Stimulated activated CD8-positive, alpha-beta memory T cell treated with anti-CD3 and anti-CD28 coated beads, Interleukin-2, amount 100 ng/mL, for 1 hour (primary cell): ENCODE measurements at places on chromosomes 3 and 15.

DNA sequence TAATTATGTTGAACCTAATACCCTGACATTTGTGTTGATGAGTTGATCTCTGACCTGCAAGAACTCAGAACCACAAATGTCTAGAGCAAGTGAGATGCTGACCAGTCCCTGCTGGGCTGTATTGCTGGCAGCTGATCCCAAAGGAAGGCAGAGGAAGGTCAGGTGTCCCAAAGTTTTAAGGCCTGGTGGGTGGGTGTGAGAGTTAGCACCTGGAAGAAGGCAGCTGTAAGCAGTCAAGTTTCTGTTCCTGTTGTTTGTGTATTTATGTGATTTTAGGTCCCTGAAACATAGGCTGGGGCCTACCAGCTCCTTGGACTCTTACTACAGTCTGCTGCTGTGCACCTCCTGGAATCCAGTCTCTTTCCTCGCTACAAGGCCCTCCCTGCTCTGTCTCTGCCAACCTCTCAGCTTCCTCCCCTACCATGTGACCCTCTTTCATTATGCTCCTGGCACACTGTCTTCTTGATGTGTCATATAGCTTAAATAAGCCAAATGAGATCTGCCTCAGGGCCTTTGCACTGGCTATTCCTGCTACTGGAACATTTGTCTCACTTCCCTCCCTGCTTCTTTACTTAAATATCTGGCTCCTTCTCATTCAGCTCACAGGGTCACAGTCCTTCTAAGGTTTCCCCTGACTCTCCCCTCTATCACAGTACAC is 31.0 kb upstream of the ATOSA start:
- DNase-seq, result no peak

- DNase-seq, result no peak
These were observed 57.6 kb downstream of the CLDN11 start for GRCh38 chr3:170476291-170476690.

DNA sequence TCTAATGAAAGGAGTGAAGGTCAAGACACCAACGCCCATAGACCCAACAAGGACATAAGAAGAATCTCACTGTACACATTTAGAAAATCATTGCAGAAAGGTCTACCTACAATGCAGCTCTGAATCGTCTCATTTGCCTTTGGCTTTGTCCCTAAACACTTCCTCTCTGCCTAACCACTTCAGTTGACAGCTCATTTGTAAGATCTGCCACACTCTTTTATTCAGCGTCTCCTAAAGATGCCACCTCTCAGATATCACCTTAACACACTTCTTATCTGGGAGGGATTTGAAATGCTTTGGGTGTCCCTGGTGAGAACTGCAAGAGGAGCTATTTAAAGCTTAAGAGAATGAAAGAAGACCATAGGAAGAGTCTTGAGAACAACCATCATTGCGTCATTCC is 38.7 kb downstream of the RAB27A start:
- DNase-seq, result no peak

- DNase-seq, result no peak
These were observed 242.0 kb upstream of the SETMAR start for GRCh38 chr3:4061195-4061594.

DNA sequence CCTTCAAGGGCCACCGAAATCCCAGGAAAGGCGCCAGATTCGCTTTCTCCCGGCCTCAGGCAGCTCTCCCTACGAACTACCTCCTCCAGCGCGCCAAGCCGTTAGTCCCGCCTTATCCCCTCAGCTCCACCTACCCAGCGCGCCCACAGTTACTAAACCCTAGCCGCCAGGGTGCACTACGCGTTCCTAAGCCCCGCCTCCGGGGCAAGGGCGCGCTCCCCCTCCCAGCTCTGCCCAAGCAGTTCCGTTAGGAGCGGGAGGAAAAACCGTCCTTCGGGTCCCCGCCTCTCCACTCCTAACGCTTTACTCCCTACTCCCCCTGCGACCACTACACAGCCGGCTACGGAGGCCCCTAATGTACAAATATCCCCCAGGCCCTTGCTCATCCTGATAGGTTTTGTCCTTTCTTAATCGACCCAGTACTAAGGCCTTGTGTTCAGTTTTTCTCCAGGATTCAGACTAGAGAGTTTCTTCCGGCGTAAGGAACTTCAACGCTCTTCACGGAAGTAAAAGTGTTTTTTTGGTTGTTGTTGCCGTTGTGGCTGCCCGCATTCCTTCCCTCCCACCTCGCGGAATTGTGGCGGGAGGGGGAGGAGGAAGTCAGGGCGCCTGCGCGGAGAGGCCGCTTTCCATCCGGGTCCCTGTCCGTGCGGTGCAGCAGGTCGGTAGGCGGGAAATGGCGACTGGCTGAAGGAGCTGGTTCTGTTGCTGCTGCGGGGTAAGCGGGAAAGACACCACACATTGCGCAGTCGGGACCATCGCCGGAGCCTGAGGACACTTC is at the start of gene CTDSPL2:
Gene CTDSPL2, plus strand, starts transcription at position 655 of the 781 bp plus-strand sequence. CDS start 31,386 bp downstream, outside the sequence.
- DNase-seq, result peak; percentile 87

- no peak for DNase-seq
These were observed 174.4 kb downstream of the ARRDC4 start for GRCh38 chr15:98134905-98135304.

GRCh38 chr3:169340065-169340464 is 323.4 kb downstream of the MECOM start:
- DNase-seq, result no peak

DNA sequence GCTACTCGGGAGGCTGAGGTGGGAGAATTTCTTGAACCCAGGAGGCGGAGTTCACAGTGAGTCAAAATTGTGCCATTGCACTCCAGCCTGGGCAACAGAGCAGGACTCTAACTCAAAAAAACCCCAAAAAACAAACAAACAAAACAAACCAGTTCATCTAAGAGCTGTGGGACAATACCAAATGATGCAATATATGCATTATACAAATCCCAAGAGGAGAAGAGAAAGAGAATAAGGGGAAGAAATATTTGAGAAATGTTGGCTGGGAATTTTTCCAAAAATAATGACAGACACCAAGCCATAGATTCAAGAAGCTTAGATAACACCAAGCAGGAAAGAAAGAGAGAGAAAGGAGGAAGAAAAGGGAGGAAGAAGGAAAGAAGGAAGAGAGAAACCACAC is 82.5 kb downstream of the KLF13 start:
- DNase-seq, result no peak

DNA sequence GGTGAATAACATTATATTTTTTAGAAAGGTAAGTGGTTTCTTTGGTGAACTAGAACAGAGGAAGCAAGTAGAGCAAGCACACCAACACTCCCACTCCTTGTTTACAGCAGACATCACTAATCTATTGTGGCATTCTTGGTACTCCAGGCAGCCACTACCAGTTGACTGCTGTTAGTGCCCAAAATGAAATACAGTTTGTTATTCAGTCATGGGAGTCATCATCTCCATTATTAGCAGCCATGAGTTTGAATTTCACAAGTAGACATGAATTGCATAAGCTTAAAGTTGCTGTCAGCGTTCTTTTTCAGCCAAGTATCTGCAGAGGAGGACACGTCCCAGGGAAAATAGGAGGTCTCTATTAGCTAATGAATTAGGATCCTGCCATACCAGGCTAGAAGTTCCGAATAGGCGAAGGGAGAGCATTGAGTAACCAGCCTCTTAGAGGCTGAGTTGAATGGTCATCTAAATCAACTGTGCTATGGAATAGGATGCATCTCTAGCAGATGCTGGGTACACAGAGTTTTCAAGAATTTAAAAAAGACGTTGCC is 252.7 kb upstream of the ICE2 start:
- DNase-seq, result no peak

GRCh38 chr3:188901126-188901525 is 270.6 kb upstream of the TPRG1 start:
- DNase-seq, result no peak

DNA sequence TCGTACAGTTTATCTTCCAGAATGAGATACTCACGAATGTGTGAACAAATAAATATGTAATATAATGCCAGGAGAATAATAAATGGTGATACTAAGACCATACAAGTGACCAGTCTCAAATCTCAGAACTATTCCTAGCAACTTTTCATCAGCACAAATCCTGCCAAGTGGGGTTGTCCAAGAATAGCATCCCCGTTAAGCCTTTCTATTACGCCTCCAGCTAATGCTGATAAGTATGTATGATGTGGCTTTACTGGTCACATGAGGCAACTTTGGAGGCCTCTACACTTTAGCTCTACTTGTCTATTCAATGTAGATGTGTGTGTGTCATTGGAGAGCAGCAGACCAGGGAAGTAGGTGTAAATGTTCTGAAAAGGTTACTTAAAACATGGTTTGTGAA is 129.5 kb downstream of the KCNMB2 start:
- no peak for DNase-seq

DNA sequence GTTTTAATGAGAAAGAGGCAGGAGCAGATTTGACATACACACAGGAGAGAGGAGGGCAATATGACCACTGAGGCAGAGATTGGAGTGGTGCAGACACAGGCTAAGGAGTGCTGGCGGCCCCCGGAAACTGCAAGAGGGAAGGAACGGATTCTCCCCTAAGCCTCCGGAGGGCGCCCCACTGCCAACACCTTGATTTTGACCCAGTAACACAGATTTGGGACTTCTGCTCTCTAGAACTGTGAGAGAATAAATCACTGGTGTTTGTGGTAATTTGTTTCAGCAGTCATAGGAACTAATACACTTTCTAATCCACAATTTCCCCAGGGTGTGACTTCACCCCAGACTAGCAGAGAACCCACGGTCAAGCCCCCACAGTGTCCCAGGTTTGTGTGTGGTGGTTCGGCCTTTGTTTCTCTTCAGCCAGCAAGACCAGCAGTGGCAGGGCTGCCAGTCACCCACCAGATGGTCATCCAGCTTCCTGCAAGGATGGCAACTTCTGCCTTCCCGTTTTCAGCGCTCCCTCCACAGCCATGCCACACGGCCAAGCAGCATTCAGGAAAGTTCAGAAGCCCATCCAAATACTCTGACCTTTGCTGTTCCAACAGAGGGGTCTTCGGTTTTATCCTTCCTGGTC is 23.6 kb upstream of the TSPAN3 start:
- no peak for DNase-seq

DNA sequence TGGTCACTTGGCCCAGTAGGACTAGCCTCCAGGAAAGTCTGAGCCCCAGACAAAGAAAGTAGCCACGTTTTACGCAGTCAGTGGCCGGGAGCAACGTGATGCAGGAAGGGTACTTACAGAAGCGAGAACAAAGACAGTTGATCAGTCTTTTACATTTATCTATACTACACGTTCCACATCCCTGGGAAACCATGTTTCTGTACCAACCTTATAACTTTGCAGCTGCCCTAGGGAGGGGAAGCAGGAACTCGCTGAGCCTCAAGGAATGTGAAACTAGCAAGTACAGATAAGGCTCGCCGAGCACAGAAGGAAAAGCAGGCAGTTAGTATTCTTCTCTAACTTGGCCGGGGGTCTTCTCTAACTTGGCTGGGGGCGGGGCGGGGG is 3.4 kb upstream of the KNL1 start:
- DNase-seq, result no peak

DNA sequence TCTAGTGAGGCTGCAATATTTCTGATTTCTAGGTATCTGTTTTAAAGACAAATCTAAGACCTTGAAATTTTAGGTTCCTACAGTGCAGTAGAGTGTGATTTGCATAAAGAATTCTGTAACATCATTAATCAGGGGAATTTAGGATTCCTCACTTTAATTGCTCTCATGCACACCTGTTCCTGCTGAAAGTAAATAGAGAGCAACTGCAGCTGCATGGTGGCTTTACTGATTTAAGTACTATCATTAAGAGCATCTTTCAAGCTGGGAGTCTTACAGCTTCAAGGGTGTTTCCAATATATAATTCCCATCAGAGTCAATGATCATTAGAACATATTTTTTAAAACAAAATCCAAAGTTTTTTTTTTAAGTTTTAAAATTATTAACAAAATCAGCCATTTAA is 36.0 kb upstream of the C3orf70 start:
- no peak for DNase-seq

- no peak for DNase-seq
These were observed 67.9 kb downstream of the CRTC3 start for GRCh38 chr15:90597577-90597976.

DNA sequence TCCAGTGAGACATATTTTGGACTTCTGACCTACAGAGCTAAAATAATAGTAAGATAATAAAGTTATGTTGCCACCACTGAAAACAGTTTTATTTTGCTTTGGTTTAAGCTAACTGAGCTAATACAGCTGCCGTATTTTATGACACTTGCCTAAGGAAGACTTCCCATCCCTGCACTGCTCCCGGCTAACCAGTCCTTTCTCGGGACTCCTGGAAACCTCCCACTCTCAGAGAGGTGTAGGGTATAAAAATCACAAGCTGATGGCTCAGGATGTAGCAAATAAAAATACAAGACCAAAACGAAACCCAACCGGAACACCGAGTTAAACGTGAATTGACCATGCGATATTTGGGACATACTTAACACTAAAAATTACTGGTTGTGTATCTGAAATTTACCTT is 448 bp upstream of the KBTBD12 start:
- DNase-seq, result no peak

DNA sequence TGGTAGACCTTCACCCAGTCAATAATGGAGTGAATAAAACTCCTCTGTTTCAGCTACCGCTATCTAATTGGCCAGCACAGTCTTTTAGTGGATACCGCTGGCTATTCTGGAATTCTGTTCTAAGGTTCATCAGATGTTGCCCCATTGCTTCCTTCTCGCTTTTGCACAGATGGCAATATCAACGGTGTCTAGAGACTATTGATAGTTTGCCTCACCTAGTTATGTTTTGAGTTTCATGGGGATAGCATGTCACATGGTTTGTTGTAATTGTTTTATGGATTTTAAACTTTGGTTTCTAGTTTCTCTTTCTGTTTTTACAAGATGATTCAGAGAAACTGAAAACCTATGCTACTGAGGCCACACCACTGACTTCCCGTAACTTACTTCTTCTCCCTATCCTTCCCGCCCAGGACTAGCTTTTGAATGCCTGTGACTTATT is 2.0 kb downstream of the XRN1 start:
- no peak for DNase-seq

DNA sequence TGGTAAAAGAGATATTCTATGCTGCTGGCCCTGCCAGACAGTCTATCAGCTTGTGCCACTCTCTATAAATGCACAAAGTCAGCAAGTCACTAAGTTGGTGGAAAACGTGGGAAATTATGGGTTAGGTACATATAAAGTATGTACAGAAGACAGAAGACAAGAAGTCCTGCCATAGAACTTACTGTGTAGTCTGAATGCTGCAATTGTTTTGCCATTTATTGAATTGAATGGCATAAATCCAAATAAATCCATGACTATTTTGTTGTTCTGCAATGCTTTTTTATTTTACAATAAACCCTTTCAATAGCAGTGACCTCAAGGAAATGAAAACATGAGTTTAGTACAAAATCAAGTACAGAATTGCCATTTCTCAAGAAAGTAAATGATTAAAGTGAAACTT is 34.1 kb upstream of the TM4SF1 start:
- no peak for DNase-seq

DNA sequence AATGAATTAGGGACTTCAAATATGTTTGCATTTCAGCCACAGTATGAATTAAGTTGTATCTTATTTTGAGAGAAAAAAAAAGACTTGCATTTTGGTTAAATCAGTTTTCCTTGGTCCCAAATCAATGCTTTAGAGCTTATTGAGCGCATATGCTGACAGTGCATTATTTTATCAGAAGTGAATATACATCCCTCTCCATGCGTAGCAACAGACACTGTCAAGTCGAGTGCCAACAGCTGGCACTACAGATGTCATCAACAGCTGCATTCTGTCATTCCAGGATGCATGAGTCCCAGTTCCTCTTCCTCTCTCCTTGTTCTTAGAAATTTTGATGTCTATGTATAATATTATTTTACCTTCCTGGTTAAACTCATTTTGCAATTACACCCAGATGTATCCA is 156.1 kb upstream of the FOXB1 start:
- no peak for DNase-seq
